ENCODE measurements at places on chromosomes 6 and 20. TPM values are rescaled to one million over a fixed set of nuclear protein-coding genes. Genes with fewer than 3 reads are reported as not detected.

Gene MAPK14
- total RNA-seq = 46.1 TPM

Gene GHRH
- total RNA-seq = not detected

Gene IMPG1
- not detected for total RNA-seq

Gene TFAP2D
- total RNA-seq = not detected

Gene HLA-DRB1
- total RNA-seq = 20.4 TPM

Gene ATXN1
- 13.1 TPM for total RNA-seq

Gene HDGFL1
- not detected for total RNA-seq

Gene KCNQ2
- total RNA-seq = not detected

Gene PARD6B
- total RNA-seq = 1.1 TPM

Gene FBXO30
- 8.0 TPM for total RNA-seq

Gene TCFL5
- 12.1 TPM for total RNA-seq

Gene GLO1
- 127 TPM for total RNA-seq

Gene ZNF165
- 0.23 TPM for total RNA-seq

Gene EDN1
- total RNA-seq = 376 TPM

Gene CST4
- total RNA-seq = not detected

Gene MCCD1
- not detected for total RNA-seq

Gene HLA-DRA
- total RNA-seq = 0.41 TPM

Gene THBS2
- total RNA-seq = 2.6 TPM

Gene FAXC
- 0.82 TPM for total RNA-seq

Gene C6orf163
- total RNA-seq = 3.0 TPM

Gene FKBP5
- total RNA-seq = 22.9 TPM

Gene GRM4
- total RNA-seq = not detected

Gene GABRR2
- total RNA-seq = 0.18 TPM

Gene ARMC12
- total RNA-seq = not detected

Gene ADAM33
- not detected for total RNA-seq

Gene SMLR1
- not detected for total RNA-seq

Gene DEFB124
- total RNA-seq = not detected

Gene HTR1E
- total RNA-seq = not detected

Gene TRIM31
- not detected for total RNA-seq

Gene BPIFB1
- total RNA-seq = not detected

Gene GRM1
- total RNA-seq = 0.05 TPM

Gene EDN3
- total RNA-seq = not detected

Gene GLYATL3
- not detected for total RNA-seq

Gene IL17A
- not detected for total RNA-seq

Gene GJA1
- 232 TPM for total RNA-seq

Gene KCNK16
- not detected for total RNA-seq

Data from glomerular endothelial cell (primary cell).